ENCODE measurements at places on chromosomes 3 and 15.

DNA sequence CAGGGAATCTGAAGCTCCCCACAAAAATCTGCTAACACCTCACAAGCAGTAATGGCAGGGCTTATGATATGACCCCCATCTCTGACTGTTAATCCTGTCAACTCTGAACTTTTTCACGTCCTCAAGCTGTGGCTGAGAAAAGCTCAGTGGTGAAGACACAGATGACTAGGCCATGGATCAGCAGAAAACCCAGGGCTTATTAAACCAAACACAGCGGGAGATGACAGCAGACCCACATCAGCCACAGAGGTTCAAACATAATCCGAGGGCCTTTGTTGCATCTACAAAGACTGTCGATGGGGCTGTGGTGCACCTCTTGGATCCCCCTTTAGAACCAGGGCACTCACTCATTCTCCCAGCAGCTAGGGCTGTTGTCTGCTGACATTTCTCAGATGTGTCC is 50.4 kb downstream of the GLB1 start:
- DNase-seq, result no peak

- DNase-seq, result no peak
Measured at GRCh38 chr3:79306934-79307570, 460.7 kb downstream of the ROBO1 start.

DNA sequence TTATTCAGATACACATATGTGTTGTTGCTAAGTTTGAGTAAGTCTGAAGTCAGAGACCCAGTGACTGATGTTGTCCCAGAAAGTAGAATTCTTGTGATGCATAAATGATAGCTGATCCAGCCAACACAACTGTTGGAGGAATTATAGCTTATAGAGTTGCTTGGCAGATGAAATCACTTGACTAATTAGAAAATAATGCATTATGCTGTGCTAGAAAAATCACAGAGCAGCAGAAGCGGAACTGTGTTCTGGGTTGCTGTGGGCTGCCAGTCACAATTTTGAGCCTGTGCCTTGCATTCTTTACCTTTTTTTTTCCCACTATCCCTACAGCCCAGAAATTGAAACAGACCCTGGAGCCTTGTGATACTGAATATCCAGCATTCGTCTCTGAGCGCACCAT is 90.0 kb upstream of the LRTM1 start:
- no peak for DNase-seq

DNA sequence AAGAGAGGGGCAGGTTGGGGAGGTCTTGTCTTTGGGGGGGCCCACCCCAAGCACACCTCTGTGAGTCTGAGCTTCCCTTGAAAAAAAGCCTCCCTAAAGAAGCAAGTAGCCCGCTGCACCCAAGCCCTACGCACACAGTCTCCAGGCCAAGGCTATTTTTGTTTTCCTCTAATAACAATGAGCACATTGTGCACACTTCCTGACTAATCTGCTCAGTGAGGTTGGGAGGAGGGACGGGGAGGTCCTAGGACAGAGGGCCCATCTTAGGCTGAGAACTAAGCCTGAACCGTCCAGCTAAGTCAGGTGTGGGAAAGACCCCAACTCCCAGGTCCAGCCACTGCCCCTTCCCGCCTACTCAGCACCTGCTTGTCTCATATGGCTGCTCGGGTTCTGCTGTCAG is 87.2 kb downstream of the HMG20A start:
- no peak for DNase-seq

GRCh38 chr3:53252096-53252946 is 3.5 kb downstream of the TKT start:
- DNase-seq, result no peak

DNA sequence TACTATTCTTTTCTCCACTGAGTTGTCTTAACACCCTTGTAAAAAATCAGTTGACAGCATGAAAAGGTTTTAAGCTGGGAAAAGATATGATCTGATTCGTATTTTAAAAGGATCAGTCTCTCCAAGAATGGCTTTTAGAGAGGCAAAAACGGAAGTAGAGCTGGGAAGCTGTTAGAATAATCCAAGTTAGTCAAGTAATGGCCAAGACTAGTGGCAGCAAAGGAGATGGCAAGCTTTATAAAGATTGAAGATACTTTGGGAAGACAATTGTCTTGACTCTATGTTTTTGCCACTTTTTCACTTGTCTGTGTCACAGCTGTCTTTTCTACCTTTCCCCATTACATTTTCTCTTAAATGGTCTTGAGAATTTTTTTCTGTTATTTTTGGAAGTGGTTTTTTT is 243.5 kb upstream of the MANF start:
- DNase-seq, result no peak

DNA sequence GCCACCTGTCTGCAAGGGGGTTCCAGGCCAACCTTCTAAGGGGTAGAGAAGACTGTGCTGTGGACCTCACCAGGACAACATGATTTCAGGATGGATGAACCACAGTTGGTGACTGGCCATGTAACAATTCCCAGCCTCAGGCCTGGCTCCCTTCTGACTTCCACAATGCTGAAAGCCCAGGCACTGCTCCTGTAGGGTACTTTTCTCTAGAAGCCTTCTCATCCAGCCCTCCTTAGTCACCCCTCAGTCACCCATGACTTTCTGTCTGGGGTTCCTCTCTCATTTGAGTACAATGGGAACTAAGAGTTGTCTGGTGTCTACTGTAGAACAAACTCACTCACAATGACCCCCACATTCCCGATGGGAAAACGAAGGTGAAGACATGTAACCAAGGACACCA is 8.6 kb downstream of the ALS2CL start:
- no peak for DNase-seq

GRCh38 chr15:99137111-99137546 is 32.2 kb downstream of the SYNM start:
- DNase-seq, result no peak

- no peak for DNase-seq
Measured at GRCh38 chr3:151269631-151270030, 8.7 kb downstream of the P2RY14 start.

DNA sequence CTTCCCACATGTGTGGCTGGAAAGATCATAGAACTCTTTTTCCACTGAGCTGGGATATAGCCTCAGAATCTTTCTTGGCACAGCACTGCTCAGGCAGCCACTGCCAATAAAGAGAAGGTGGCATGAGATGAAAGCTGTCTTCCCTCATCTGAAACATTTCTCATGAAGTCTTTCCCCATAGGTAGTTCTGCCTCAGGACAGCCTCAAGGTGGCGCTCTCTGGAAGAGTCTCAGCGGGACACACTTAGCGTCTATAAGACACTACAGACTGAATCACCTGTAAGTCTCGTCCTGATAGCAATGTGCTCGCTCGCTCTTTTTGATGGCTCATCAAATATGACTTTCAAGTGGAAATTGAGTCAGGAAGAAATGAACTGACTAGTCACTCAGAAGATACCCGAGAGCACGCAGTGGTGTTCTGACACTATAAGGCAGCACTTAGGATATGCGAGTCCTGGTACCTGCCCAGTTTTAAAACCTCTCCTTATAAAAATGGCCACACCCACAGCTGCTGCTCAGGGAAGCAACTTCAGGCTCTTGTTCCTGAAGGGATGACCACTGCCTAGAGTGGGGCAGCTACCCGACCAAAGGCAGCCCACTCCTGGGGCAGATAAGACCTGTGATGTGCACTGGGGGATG is 269.5 kb downstream of the SUCLG2 start:
- DNase-seq, result peak; percentile 1

- DNase-seq, result no peak
Measured at GRCh38 chr15:85924088-85924487, 129.4 kb upstream of the KLHL25 start.

GRCh38 chr3:120420360-120420759 is 30.4 kb downstream of the FSTL1 start:
- DNase-seq, result no peak

DNA sequence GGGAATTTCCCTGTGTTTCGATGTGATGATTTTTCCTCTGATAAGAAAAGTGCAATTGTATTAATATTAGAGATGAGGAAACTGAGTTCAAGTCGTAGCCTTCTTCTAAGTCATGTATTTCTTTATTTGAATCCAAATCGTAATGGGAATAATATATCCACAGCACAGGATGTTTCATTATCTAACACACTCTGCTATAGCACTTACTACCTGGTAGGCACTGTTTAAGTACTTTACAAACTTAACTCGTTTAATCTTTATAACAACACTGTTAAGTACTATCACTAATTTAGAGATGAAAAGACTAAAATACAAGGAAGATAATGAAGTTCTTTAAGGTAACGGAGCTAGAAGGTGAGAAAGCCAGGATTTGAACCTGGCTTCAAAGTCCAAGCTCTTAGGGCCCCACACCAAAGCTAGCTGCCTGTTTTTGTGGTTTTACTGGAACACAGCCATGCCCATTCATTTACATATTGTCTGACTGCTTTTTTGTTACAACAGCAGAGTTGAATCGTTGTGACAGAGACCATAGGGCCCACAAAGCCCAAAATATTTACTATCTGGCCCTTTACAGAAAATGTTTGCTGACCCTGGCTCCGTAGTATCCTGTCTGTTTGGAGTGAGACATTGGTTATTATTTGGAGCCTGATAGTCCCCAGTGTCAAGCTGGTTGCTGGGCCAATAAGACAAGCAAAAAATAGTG is 9.6 kb upstream of the ATP13A3 start:
- DNase-seq, result no peak

GRCh38 chr3:56837196-56837955 is 35.6 kb upstream of the ARHGEF3 start:
- no peak for DNase-seq

DNA sequence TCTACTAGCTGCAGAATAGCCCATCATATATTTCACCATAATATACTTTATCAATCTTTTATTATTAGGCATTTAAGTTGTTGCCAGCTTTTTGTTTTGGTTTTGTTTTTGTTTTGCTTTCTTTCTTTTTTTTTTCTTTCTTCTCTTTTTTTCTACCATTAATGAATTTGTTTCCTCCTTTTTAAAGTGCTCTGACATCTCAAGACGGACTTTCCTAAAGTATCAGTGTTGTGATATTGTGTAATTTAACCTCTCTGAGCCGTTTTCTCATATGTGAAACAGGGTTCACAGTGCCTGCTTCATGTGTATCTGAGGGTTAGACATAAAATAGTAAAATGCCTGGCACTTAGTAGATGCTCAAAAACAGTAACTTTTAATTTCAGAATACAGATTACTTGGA is 109.5 kb upstream of the IL12A start:
- no peak for DNase-seq

DNA sequence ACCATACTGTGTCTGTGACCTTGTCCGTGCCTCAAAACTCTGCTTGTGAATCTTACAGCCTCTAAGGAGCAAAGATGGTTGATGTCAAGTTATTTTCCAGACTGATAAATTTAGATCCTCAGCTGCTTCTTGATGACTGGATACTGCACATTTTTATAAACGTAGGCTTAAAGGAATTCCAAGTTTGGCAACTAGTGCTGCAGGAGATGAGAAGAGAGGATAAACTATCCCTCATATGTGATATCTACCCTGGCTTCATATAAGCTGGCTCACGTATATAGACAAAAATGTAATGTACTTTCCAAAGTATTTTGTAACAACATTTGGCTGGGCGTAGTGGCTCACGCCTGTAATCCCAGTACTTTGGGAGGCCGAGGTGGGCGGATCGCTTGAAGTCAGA is 89.6 kb downstream of the GMPS start:
- DNase-seq, result no peak

GRCh38 chr15:62940755-62941361 is 101.7 kb upstream of the TPM1 start:
- DNase-seq, result no peak

DNA sequence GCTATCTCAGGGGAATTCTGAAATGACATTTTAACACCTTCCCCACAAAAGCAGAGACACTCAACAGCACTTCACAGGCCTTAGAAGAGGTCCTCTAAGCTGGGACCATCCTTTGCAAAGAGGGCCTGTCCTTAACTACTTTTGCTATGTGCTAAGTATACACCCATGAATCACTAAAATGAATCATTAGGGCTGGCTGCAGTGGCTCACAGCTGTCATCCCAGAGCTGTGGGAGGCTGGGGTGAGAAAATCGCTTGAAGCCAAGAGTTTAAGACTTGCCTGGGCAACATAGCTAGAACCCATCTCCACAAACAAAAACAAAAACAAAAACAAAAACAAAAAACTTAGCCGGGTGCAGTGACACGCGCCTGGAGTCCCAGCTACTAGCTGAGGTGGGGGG is 53.9 kb upstream of the MELTF start:
- peak; percentile 67 for DNase-seq

- no peak for DNase-seq
Measured at GRCh38 chr3:14480207-14481017, 59.7 kb downstream of the GRIP2 start.

- no peak for DNase-seq
Measured at GRCh38 chr3:39082666-39083313, 24.6 kb downstream of the GORASP1 start.

DNA sequence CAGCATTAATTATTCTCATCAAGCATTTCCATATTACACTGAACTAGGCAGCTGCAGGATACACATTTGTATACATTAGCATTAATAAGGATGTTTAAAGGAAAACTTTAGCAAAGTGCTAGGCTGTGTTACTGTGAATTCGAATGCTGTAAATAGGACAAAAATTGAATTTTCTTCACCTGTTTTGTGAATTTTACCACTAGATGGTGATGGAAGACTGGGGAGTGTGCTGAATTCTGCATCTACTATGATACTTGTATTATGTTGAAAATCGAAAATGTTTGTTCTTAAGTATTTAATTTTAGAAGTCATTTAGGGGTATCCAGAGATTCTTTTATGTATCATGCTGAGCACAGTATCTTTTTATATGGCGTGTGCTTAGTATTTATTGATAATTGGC is 12.3 kb upstream of the P2RY14 start:
- DNase-seq, result no peak

GRCh38 chr3:157075693-157076420 is 84.1 kb downstream of the CCNL1 start:
- DNase-seq, result no peak

DNA sequence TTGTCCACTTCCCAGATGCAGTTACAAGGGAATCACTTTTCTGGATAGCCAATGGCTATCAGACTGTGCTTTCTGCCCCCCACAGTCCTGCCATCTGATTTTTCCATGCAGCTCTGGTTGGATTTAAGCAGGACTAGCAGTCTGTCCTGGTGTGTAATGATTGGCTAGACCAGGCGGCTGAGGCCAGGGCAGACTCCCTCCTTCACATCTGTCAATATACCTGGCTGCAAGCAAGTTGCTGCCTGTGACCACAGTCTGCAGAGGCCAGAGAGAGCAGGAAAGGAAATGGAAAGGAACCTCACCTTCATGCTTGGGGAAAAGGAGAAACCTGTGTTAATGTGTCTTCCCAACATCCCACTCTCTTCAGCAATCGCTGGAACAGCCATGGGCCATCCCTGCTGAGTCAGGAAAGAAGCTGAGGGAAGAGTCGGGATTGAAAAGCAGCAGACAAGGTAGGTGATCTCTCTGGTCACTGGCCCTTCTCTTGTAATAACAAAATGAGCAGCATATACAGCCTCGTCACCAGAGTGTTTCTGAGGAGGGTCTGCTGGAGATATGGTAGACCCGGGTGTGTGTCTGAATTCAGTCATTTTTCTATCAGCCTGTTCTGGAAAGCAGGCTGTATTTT is 126.7 kb upstream of the PHLDB2 start:
- DNase-seq, result no peak

Measured in NK-92 treated with Interleukin-12 subunit alpha and Interleukin-12 subunit beta, amount 100 ng/mL, for 24 hours (cell line).